ENCODE measurements at places on chromosomes 6 and 20. TPM values are rescaled to one million over a fixed set of nuclear protein-coding genes. Genes with fewer than 3 reads are reported as not detected.
A peak's percentile ranks its signal among the peaks of the same experiment; 100 is the strongest.

The NEURL2 gene
- total RNA-seq: 3.3 TPM

The SLC17A1 gene
- total RNA-seq: not detected

The MOG gene
- total RNA-seq: under 0.01 TPM

The ORC3 gene
- total RNA-seq: 40.8 TPM

GRCh38 chr6:29295623-29296022 is 5.9 kb upstream of the OR14J1 start:
- no peak for DNase-seq

DNA sequence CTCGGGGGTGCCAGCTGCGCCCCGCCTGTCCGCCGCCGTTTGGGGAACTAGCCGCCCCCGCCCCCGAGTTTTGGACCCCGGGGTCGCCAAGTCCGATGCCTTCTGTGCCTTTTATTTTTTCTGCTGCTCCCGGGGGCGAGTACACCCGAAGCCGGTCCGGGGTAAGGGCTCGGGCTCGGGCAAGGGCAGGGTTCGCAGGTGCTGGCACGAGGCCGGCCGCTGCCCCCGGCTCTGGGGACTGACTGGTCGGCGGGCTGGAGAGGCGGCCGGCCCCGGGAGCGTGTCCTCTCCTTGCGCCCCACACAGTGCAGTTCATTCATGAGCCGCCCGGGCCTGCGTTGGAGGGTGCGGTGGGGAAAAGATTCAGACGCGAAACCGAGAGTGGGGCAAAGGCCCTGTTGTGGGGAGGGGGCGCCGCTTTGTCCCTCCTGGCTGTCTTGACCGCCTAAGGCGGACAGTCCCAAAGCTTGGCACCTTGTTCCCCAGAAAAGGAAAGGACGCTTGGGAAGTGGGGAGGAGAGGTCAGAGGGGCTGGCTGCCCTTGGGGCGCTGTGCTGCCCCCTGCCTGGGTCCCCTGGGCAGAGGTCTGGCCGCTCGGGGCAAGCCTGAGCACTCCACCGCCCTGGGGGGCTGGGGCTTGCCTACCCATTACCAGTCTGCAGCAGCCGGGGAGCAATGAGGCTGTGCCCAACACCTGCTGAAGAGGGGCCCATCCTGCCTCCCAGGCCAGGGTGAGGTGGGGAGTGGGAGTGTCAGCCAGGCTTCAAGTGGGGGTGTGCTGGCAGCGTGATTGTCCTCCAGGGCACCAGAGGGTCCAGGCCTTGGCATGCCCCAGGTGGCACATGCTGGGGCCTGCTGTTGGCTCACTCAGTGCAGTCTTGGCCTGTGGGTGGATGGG is 915 bp downstream of the TMEM63B start:
- peak; percentile 63 for DNase-seq

Measured in frontal cortex (tissue), 4 donors.